ENCODE measurements at places on chromosomes 3 and 15.

- DNase-seq, result no peak
Measured at GRCh38 chr3:105982207-105982606, 113.4 kb upstream of the CBLB start.

- DNase-seq, result peak; percentile 23
Measured at GRCh38 chr15:98292442-98293240, 332.1 kb downstream of the ARRDC4 start.

GRCh38 chr3:11706604-11707003, 62.9 kb upstream of the VGLL4 start:
- DNase-seq, result no peak

GRCh38 chr3:56917361-56918110, 115.8 kb upstream of the ARHGEF3 start:
- DNase-seq, result no peak

DNA sequence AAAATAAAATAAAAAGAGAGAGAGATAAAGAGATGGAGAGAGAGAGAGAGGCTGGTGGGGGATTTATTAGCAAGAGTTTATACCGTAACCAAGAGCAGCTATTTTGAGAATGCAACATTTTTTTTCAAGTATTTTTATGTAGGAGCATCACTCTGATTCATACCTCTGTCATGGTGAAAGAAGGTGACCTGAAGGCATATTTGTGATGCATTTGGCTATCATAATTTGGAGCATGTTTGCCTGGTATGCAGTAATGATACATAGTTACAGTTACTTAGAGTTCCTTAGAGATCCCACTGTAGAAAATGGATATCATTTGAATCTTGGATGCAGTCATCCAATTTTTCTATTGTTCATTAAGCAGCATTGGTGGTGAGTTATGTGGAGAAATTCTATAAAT, 1472.4 kb downstream of the SI start:
- DNase-seq, result no peak

DNA sequence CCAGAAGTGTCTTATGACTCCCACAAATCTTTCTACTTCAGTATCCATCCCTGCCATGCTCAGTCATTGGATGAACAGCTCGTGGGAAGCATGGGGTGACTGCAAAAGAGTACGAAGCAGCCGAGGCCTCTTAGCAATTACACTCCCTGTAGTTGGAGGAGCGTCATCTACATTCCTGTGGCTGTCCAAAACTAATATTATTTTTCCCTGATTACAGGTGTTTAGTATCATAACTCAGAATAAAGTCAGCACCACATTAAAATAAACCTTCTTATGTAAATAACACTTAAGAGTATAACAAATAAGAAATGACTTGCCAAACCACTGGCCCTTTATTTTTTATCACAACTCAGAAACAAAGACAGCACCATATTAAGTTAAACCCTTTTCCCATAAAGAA, 141.5 kb downstream of the PLOD2 start:
- no peak for DNase-seq

DNA sequence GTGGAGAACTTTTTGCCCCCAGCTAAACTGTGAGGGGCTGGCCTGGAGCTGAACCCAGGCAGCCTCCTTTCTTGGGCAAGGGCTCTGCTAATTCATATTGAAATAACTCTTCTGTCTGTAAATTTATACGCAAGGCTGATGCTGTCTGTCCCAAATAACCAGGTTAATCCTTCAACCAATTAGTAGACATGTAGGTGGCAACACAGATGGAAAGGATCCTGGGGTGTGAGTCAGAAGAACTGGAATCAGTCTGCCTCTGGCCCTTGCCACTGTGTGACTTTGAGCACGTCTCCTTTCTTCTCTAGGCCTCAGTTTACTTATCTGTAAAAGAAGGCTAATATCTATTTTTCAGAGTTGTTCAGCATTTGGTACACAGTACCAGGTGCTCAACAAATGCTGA, 48.3 kb upstream of the IREB2 start:
- no peak for DNase-seq

- DNase-seq, result no peak
Measured at GRCh38 chr3:189702066-189702646, 71.0 kb downstream of the TP63 start.

- DNase-seq, result no peak
Measured at GRCh38 chr3:4986175-4986781, 7.0 kb downstream of the BHLHE40 start.

GRCh38 chr15:39054128-39054732, 489.6 kb upstream of the RASGRP1 start:
- no peak for DNase-seq

GRCh38 chr3:12833222-12834161, 7.9 kb downstream of the RPL32 start:
- DNase-seq, result no peak

DNA sequence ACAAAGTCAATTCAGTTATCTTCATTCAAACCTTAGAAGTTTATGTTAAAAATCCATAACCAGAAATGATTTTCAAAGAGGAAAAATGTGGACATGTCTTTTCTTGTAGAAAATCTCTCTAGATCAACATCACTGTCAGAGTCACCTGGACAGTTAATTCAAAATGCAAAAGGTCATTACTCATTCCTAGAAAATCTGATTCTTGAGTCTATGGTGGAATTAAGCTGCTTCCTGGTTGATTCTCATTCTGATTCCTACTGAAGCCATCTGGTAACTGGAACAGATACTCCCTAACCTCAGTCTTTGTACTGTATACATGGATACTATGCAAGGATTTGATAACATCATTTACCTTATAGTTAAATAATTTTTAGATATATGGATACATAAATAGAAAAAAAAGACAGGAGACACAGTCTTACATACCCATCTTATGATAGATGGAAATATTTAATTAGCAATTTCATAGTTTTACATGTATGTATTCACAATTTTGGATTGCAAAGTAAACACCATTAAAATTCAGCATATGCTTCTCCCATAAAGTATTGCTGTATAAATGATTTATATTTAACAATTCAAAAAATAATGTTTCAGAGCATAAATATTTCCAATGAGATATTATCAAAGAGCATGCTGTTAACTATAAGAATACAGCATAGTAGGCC, 693.2 kb upstream of the CCDC54 start:
- no peak for DNase-seq

GRCh38 chr15:80744826-80745225, 34.3 kb upstream of the CEMIP start:
- DNase-seq, result no peak

DNA sequence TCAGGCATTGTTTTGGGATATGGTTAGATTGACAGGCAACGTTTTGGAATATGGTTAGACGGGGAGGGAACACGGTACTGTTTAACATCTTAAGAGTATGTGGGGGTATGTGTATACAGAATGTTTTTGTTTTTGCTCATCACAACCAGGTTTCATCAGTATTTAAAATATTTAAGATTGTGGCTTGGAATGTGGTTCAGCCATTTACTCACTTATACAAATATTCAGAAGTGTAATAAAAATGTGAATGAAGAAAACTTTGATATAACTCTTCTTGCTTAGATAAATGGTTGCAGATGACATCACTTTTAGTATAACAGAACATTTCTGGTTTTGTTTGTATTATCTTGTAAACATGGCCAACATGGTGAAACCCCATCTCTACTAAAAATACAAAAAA, 3.9 kb upstream of the PAK2 start:
- DNase-seq, result no peak

DNA sequence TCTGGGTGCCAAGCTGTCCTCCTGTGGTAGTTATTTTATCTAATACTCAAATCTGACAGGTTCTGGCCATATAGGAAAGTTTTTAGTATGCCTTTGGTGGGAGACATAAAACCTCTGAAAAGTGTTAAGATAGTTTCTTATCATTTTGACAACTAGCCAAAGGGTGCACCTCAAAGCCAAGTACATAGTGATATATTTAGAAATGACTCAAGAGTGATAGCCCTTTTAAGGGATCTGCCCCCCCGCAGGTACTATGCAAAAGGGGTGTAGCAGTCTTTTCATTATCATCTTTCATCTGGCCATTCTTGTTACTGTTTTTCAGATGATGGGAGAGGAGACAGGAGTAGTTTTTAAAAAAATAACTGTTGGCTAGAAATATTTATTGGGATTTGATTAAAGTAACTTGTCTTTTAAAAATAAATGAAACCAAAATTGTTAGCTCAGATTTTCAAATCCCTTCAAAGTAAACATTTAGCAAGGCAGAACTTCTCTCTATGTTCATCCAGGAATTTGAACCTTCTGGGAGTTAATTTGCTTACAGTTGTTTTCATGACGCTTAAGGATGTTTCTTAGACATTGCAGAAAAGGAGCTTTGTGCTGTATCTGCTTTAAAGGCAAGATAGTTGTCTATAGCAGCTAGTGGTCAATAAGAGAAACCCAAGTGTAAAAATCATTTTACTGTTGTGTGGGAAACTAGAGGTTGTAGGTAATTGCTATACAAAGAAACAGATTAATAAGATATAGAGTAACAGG, 5.1 kb downstream of the PHLDB2 start:
- DNase-seq, result no peak

GRCh38 chr15:77630956-77631744, 1.6 kb downstream of the LINGO1 start:
- no peak for DNase-seq

DNA sequence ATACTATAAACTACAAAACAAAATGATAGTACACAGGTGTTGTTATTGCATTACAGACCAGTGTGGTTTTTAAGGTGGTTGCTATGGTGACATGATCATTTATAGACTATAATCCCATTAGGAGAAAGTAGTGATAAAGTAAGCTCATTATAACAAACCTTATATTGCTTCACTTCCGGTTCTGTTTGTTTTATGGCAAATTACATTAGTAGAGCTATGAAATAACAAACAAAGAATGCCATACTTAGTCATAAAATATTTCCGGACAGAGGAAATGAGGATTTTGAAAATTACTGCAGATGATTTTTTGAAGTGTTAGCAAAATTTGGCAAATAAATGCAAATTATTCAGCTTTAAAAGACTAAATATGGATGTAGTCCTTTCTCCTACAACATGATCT, 640.4 kb upstream of the ARPP21 start:
- no peak for DNase-seq

DNA sequence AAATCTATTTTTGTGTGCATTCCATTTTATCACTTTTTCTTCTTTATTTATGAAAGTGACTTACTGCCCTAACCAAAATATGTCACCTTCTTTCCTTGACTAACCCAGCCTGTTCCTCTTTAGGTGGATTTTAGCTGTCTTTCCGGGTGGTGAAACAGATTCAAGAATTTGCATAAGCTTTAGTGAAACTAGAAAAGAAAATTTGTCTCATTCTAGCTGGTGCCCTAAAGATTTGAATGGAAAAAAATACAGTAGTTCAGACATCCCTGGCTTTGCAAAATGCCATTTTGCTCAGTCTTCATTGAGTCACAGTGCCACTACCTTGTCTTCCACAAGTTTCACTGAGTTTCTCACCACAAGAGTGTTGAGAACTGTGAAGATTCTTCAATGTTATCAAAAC, 28.2 kb upstream of the CCDC50 start:
- DNase-seq, result no peak

GRCh38 chr3:113285226-113285625, 73.9 kb downstream of the BOC start:
- no peak for DNase-seq

DNA sequence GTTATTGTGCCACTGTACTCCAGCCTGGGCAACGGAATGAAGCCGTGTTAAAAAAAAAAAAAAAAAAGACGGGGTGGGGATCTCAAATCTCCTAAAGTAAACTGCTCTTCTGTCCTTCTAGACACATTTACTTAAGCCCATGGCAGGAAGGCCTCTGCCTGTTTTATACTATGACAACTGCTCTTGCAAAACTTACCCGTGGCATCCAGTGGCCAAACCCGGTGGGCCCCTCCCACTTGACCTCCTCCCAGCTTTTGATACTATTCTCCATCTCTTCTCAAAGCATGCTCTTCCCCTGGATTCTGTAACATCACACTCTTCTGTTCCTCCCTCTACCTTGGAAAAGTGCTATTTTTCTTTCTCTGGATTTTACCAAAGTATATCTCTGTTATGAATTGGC, 112.2 kb downstream of the RFTN1 start:
- no peak for DNase-seq

DNA sequence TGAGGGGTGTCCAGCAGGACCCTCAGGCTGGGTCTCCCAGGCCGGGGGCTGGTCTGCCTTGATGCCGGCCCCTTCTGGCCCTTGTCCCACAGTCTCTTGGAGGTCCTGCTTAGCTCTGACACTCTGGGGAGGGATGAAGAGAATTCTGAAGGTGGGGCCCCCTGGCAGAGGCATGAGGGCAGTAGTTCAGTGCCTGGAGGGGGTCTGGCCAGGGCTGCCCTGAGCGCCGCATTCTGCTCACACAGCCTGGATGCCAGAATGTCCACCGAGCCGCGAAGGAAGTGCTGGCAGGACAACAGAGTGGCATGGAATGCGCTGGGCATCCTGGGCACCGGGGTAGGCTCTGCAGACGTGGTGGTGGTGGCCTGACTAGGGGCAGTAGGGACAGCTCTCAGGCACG, 55.5 kb downstream of the SMAD6 start:
- no peak for DNase-seq

GRCh38 chr3:39106851-39107387, 508 bp downstream of the GORASP1 start:
- peak; percentile 14 for DNase-seq

GRCh38 chr3:51378726-51379125, 6.4 kb upstream of the MANF start:
- DNase-seq, result no peak

- no peak for DNase-seq
Measured at GRCh38 chr15:71312194-71312708, 197.0 kb downstream of the THSD4 start.

- DNase-seq, result no peak
Measured at GRCh38 chr15:27635916-27636315, 463.2 kb downstream of the OCA2 start.

GRCh38 chr3:45932112-45932511, 11.2 kb upstream of the CXCR6 start:
- no peak for DNase-seq

DNA sequence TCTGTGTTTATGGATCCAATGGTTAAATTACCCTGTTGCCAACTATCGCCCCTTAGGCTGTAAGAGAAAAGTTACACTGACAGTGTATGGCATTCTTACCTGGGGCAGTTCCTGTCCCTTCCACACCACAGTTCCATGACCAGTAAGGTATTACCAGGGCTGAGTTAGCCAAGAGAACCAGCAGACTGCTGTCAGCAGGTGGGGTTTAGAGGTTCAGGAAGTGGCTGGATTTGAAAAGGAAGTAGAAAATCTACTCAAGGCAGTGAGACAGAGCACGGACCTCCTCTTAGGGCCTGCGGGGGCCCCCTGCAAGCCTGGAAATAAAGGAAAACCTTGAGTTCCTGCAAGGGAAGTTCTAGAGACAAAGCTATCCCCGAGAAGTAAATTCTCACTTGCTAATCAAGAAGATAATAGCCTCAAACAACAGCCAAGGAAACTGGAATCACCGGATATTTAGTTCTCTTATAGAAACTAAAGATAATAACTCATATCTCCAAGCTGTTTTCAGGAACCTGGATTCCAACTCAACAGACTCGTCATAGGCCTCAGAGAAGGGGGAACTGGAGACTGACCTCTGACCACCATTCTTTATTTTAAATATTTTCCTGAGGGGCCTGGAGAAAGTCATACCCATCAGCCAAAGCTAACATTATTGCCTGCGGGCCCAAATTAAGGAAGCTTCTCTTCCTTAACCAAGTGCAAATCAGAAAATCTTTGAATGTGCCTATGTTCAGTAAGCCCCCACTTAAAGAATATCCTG, 161.7 kb downstream of the ANXA2 start:
- no peak for DNase-seq

All from stimulated activated CD4-positive, alpha-beta T cell treated with anti-CD3 and anti-CD28 coated beads, Interleukin-12 subunit alpha, Interleukin-12 subunit beta, amount 100 ng/mL, for 4 hours (primary cell).